CD4-positive, alpha-beta T cell treated with Interleukin-15 for 4 hours (primary cell): ENCODE measurements at places on chromosomes 13 and 19.

DNA sequence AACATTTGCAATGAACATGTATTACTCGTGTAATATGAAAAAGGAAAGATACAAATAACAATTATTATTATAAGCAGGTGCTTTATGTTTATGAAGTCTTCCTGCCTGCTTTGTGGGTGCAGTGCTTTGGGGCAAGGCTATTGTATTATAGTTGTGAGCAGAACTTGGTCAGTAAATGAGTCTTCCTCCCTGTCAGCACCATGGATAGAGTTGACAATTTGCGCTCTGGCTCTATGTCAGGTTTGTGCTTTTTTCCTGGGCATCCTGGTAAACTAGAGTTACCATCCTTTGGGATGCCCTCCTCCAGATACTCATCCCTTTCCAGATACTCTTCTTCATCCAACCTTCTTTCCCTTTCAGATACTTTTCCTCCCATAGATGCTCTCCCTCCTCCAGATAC, 19.6 kb downstream of the ERICH6B start:
- no peak for DNase-seq

DNA sequence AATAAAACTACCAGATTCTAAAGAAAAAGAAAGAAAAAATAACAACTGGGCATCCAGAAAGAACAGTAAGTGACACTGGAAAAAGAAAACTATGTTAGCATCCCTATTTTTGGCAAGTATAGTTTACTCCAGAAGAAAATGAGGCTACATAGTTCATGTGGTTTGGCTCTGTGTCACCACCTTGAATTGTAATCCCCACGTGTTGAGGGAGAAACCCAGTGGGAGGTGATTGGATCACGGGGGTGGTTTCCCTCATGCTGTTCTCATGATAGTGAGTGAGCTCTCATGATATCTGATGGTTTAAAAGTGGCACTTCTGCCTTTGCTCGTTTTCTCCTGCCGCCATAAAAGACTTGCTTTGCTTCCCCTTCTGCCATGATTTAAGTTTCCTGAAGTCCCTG, 76.9 kb downstream of the ITGBL1 start:
- no peak for DNase-seq

GRCh38 chr19:15330801-15331418, 1.4 kb downstream of the BRD4 start:
- peak; percentile 24 for DNase-seq

- DNase-seq: no peak
These were observed 12.0 kb upstream of the DZIP1 start for GRCh38 chr13:95656386-95657015.

DNA sequence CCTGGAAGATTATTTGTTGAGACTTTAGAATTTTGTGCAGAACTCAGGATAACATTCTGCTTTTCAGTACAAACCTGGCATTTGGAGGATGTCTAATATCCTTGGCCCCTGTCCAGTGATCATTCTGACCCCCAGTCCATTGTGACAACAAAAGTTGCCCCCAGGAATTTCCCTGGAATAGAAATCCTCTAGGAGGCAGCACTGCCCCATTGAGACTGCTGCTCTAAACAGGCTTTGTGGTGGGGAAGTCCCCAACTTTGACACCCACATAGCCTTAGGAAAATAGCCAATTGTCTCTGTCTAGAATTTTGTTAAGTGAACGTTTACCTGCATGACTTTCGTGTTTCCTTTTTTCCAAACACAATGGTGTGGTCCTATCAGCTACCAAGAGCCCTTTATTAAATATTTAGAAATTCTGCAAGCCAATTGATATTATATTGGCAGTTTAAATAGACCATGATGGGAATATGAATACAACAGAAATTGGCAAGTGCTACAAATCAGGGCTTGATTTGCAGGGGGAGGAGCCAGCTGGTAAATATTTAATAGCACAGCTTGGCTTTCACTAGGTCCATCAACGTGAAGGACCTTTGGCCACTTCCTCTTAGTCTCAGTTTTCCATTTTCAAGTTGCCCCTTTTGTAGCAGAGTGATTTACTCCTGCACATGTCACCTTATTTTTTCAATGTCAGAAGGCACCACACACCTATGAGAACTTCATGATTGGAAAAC, 451.7 kb downstream of the EFNB2 start:
- no peak for DNase-seq

GRCh38 chr19:49676136-49676783, 811 bp upstream of the PRMT1 start:
- no peak for DNase-seq
